ENCODE measurements at places on chromosomes 2 and 18. TPM values are rescaled to one million over a fixed set of nuclear protein-coding genes. Genes with fewer than 3 reads are reported as not detected.

The GAREM2 gene
- 7.3 TPM for total RNA-seq

- no peak for DNase-seq
Measured at GRCh38 chr18:54254265-54254758, 15.0 kb upstream of the POLI start.

DNA sequence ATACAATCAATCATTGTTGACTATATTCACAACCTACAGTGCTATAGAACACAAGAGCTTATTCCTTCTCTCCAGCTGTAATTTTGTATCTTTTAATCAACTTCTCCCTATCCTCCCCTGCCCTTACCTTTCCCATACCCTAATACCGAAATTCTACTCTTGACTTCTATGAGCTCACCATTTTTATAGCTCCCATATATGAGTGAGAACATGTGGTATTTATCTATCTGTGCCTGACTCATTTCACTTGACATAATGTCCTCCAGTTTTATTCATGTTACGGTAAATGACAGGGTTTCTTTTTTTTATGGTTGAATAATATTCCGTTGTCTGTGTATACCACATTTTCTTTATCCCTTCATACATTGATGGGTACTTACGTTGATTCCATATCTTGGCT, 2.6 kb downstream of the MROH2A start:
- no peak for DNase-seq

The SKA1 gene
- total RNA-seq = 0.20 TPM

The DSG4 gene
- not detected for total RNA-seq

DNA sequence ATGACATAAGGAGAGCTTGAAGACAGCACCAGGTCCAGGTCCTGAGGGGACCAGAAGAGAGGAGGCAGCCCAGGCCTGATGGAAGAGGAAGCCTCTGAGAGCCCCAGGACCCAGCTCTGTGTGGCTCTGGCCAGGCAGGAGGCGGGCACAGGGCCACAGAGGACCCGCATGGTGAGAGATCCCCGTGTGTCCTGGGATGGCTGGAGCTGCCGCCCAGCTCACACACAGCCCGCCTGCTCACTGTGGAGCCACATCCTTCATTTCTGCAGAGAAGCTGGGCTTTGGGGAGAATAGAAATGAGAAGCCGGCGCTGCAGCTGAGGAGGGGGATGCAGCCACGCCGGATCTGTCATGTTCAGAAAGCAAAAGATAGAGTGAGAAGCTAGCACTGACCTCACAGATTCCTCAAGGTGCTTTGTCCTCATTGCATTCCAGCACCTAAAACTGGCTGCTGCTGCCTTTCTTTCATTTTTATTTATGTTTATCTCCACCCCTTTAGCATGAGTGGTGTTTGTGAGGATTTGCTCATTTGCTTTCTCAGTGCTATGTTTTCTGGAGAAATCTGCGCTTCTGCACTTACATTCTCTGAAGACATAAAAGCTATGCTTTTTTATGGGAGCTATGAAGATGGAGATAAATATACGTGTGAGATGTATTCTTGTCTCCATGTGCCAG, 307.6 kb upstream of the MYT1L start:
- DNase-seq = no peak

DNA sequence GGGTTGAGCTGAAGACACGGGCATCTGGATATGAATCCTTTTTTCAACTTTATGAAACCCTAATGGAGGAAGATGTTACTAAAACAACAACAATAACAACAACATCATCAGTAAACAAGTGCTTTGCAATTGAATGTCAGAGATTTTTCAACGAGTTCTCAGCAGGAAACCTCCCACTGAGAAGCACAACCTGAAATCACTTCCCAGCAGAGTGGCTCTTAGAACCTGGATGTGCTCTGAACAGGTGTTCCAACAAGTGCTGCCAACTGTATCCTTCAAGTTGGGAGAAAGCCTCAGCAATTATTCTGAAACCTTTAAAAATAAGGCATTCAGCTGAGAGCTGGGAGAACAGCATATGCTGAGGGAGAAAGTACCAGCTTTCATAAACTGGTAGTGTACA, 1622.7 kb upstream of the CELF4 start:
- no peak for DNase-seq

DNA sequence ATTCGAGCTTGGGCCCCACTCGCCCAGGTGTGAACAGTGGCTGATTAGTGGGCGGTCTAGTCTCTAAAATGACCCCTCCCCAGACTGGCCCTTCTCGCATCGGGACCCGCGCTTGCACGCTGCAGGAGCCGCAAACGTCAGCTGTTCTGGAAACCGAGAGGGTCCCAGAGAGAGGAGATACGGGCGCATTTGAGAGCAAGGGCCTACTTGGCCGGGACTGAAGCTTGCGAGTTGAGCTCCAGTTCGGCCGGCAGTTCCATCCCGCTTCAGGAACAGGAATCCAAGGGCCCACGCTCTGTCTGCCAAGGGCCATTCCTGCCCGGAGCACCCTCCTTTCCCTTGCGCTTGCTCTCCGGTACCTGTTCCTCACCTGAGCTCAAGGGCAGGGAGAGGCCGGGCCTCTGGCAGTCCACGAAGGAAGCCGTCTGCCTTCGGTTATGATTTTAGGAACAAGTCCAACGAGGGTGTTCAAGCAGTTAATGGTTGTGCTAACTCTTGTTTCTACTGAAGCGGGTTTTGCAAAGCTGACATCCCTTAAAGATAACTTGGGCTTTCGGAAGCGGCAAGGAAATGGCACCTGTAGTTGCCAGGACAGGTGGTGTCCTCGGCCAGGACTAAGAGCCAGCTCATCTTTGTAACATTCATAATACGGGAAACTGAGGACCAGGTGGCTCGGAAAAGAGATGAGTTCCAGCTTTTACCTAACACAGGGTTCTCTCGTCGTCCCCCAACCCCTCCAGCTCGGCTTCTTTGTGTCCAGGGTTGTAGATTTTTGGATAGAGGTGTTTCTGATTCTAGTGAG, 3.9 kb upstream of the DLX1 start:
- no peak for DNase-seq

- DNase-seq = no peak
Measured at GRCh38 chr2:30382162-30382783, 64.8 kb upstream of the LCLAT1 start.

The DSG3 gene
- not detected for total RNA-seq

GRCh38 chr2:100224988-100225710, 82.8 kb upstream of the AFF3 start:
- DNase-seq = no peak

DNA sequence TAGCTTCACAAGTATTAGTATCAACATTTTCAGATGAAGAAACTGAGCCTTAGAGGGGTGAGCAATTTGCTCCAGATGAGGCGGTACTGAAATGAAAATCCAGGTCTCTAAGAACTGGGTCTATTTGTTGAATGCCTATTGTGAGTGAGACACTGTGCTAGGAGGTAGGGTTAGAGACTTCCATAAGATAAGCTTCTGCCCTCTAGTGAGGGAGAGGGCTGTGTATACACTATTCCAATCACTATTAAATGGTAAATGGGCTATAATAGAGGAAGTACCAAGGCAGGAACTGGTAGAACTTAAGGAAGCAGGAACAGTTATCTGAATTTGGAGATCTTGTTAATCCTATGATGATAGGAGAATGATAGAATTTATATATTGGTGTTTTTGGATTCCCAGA, 23.6 kb upstream of the GLS start:
- DNase-seq = no peak

The DSC3 gene
- total RNA-seq = not detected

- no peak for DNase-seq
Measured at GRCh38 chr2:127183771-127184170, 36.3 kb downstream of the CYP27C1 start.

GRCh38 chr2:176789751-176790150, 422.8 kb upstream of the HNRNPA3 start:
- no peak for DNase-seq

- no peak for DNase-seq
Measured at GRCh38 chr2:182864949-182865570, 1.4 kb downstream of the FRZB start.

GRCh38 chr2:173986805-173987204, 21.6 kb upstream of the SP3 start:
- DNase-seq = no peak

DNA sequence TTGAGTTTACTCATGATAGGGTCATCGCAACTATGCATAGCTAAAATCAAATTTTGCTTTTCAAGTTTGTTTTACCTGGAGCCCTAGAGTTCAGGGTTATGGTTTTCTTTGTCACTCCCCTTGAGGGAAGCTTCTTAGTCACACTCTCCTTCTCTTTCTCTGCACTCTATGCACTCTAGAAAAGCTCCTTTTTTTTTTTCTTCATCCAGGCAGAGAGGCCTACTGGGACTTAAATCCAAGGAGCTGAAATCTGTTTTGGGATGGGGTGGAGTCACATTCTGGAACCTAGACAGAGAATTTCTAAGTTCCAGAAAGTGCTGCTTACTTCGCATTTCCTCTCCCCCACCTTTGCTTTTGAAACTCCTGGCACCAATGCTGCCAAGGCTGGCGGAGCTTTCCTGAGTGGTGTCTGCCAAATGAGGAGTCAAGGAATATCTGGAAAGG, 19.1 kb upstream of the IL18R1 start:
- no peak for DNase-seq

DNA sequence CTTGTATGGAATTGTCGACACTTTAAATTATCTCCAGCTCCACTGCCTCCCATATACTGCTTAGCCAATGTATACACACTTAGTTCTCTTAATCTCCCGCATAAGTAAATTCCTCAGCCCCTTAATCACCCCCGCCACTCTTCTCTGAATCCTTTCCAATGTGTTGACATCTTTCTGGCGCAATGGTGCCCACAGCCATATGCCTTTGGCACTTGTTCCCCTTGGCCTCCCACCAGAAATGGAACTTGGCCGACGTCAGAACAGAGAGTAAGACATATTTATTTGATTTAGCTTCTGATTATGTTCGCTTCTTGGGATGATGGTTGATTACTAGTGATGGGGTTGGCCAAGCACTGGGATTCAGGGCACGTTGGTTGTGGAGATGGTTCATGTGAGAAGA, 1089.3 kb upstream of the CELF4 start:
- DNase-seq = no peak

GRCh38 chr18:76975577-76976110, 153.3 kb downstream of the ZNF236 start:
- no peak for DNase-seq

The TNFAIP6 gene
- not detected for total RNA-seq

DNA sequence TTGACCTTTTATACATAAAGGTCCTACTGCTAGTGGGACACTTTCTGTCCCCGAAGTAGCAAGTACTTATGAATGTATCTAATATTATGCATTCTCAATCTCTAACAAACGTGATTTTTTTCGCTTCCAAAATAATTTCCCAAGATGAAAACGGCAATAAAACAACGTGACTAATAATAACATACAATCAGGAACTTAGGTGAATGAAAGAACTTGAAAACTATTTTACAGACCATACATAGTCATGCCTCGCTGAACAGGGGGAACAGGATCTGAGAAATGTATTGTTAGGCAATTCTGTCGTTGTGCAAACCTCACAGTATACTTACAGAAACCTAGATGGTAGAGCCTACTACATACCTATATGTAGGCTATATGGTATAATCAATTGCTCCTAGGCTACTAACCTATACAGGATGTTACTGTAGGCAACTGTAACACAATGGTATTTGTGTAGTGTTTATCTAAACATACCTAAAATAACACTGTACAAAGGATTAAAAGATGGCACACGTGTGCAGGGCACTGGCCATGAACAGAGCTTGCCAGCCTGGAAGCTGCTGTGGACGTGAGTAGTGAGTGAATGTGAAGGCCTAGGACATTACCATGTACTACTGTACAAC, 2.5 kb downstream of the RTN4 start:
- DNase-seq = no peak

GRCh38 chr18:27581296-27581904, 396.3 kb upstream of the CHST9 start:
- no peak for DNase-seq

DNA sequence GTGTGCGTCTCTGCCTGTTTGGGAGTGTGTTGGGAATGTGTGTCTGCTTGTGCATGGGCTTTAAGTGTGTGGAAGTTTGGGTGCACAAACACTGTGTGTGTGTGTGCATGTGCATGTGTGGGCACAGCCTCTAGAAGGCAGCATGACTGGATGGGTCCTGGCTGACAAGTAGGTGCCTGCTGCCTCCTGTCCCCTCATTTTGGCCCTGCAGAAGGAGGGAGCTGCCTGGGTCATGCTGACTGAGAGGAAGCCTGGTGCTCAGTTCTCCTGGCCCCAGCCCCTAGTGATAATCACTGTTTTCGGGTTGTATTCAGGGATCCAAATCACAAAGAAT, 34.1 kb downstream of the GLI2 start:
- no peak for DNase-seq

GRCh38 chr2:176085120-176085788, 1.5 kb upstream of the EVX2 start:
- DNase-seq = no peak

The CYP27C1 gene
- total RNA-seq = not detected

The CAPN13 gene
- not detected for total RNA-seq

The XDH gene
- total RNA-seq = 0.05 TPM

The MBD2 gene
- 70.9 TPM for total RNA-seq

- no peak for DNase-seq
Measured at GRCh38 chr2:156890529-156891148, 366.9 kb upstream of the GALNT5 start.

- no peak for DNase-seq
Measured at GRCh38 chr2:401019-401679, 113.3 kb upstream of the ALKAL2 start.

GRCh38 chr2:164664070-164664469, 42.8 kb upstream of the GRB14 start:
- no peak for DNase-seq

- DNase-seq = no peak
Measured at GRCh38 chr2:147659051-147659450, 185.8 kb upstream of the ACVR2A start.

GRCh38 chr2:10410823-10411437, 37.2 kb downstream of the ODC1 start:
- DNase-seq = no peak

- no peak for DNase-seq
Measured at GRCh38 chr2:32993005-32993539, 46.3 kb downstream of the LTBP1 start.

DNA sequence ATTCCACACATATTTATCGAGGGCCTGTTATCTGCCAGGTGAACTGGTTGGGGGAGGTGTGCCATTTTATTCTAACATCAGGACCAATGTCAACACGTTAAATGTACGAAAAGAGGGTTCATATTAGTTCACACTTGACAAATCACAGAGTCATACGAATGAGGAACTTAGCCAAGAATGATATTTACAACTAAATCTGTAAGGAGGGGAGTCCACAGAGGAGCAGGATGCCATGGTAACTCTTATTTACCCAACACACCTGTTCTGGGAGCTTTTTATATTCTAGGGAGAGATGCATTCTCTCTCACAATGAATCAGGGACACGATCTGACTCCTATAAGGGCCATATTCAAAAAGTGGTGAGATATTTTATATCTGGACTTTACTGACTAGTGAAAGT, 144.1 kb downstream of the CDC42EP3 start:
- no peak for DNase-seq

The CNNM3 gene
- total RNA-seq = 48.7 TPM

The FEV gene
- total RNA-seq = not detected

The PCARE gene
- total RNA-seq = not detected

DNA sequence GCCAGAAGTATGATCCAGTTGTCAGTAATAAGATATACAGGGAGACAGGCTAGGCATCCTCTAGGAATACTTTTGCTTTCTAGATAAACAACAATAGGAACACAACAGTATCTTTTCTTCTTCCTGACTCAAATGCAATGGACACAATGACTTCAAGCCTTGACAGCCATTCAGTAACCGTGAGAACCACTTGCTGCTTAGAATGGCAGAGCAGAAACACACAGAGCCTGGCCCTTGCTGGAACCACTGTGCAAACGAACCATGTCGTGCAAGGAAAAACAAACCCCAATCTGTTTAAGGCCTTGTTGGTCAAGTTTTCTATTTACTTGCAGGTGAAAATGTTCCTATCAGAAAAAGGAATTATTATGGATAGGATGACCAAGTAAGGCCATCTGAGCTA, 18.8 kb downstream of the TRIP12 start:
- no peak for DNase-seq

All from CD4-positive, alpha-beta T cell (primary cell).